ENCODE measurements at places on chromosomes 7 and 10.

- no peak for DNase-seq
Measured at GRCh38 chr10:95697429-95697828, 3.7 kb upstream of the TCTN3 start.

DNA sequence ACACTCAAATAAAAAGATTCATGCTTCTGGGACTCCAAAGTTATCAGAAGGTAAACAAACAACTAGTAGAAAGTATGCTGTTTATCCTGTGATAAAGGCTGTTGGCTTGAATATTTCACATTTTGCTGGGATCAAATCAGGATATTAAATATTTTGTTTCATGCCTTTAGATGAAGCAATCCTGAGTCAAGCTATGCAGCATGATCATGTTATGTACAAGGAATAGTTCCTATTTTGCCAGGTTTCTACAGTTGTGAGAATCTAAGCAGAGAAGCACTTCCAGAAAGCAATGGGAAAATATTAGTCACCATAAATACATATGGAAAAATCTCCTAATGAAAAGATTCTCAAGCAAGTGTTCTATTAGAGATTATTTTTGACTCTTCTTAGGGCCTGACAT lies 262.8 kb upstream of the PCDH15 start:
- no peak for DNase-seq

- no peak for DNase-seq
Measured at GRCh38 chr7:120740348-120740747, 117.6 kb downstream of the TSPAN12 start.

DNA sequence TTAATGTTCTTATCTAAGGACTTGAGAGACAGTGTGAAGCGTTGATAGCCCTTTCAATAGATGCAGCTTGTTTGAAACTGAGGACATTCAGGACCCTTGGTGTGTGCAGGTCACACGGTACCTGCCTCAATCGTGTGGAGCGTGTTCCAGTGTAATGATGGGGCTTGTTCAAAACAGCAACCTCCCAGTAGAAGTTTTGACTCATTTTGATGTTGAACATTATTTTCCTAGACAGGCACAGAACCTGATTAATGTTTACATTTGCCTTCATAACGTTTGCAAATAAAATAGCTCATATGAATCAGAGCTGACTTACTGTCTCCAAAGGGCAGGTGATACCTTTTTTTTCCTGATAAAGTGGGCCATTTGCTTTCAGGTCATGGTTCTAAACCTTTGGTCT lies 21.3 kb downstream of the RBM17 start:
- DNase-seq: no peak

- no peak for DNase-seq
Measured at GRCh38 chr10:61761825-61762217, 99.1 kb downstream of the CABCOCO1 start.

GRCh38 chr7:138349841-138350700 lies 110.0 kb upstream of the TRIM24 start:
- no peak for DNase-seq

GRCh38 chr10:117454502-117454901 lies 79.3 kb upstream of the PDZD8 start:
- DNase-seq: no peak

DNA sequence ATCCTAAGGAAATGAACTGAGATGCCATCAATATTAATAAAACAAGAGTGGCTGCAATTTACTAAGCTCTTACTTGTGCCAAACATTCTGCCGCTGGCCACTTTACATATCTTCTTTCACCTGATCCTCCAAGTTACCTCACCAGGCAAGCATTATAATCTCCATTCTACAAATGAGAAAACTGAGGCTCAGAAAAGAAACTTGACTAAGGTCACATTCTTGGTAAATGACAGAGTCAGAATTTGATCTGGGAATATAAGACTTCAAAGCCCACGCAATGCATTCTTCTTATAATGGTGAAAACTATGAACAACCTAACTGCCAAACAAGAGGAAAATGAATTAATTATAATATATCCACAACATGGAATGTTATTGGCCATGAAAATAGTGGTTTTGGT lies 46.1 kb upstream of the SMNDC1 start:
- no peak for DNase-seq

DNA sequence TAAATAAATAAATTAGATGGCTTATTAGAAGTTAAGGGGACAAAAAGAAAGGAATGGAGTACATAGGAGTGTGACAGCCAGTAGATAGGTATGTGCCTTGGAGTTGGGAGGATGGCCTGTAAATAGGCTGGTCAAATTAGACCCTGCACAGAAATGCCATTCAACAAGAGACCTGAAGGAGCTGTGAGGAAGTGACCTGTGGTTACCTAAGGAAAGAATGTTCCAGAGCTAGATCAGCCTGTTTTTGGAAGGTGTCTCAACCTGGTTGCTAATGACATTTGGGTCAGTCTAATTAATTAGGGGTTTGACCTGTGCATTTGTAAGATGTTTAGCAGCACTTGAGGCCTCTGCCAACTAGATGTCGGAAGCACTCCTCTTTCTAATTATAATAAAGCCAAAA lies 315.3 kb upstream of the PLXDC2 start:
- no peak for DNase-seq

GRCh38 chr10:31171402-31172083 lies 139.9 kb upstream of the ZNF438 start:
- DNase-seq: no peak

DNA sequence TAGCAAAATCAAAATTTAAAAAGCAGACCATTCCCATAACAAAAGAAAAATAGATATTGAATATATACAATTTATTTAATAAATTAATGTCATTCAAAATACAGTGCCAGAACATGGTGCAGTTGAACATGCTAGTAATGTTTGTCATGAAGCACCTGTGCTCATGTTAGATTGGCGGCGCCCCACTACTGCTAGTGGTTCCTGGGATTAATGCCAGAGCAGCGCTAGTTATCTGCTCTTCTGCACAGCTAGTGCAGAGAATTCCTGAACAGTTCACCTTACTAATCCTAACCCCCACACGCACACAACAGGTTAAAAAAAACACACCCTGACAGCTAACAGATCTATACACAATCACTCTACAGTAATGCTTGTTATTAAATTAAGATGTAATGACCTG lies 23.4 kb downstream of the KBTBD2 start:
- DNase-seq: no peak

DNA sequence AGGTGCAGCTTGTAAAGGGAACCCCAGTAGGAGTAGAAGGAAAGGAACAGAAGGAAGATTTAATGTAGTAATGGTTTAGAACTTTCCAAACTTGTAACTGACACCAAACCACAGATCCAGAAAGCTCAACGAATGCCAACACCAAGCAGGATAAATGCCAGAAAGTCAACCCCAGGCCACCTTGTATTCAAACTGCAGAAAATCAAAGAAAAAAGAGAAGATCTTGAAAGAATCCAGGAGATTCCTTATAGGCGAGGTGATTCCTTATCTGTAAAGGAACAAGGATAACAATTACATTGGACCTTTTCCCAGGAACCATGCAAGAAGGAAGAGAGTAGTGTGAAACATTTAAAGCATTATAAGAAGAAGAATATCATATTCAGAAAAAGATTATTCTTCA lies 93.6 kb downstream of the NKX6-2 start:
- no peak for DNase-seq

GRCh38 chr7:92969061-92969460 lies 132.7 kb upstream of the CDK6 start:
- no peak for DNase-seq

- no peak for DNase-seq
Measured at GRCh38 chr10:63766745-63767137, 245.5 kb downstream of the REEP3 start.

DNA sequence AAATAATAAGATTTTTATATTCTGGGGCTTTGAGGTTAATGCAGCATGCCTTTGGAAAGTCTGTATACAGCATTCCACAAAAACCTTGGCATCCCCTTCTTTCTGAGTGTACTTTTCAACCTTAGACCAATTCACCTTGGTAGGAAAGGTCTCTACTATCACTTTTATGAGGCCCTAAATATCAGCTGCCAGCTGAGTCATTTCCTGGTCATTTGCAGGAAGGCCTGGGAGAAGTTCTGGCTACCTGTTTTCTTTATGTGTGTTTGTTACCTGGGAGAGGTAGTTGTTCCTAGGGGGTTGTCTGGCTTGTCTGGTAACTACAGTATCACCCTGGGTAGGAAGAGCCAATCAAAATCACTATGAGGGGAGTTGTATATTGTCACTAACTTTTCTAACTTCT lies 4.1 kb downstream of the SPAM1 start:
- no peak for DNase-seq

DNA sequence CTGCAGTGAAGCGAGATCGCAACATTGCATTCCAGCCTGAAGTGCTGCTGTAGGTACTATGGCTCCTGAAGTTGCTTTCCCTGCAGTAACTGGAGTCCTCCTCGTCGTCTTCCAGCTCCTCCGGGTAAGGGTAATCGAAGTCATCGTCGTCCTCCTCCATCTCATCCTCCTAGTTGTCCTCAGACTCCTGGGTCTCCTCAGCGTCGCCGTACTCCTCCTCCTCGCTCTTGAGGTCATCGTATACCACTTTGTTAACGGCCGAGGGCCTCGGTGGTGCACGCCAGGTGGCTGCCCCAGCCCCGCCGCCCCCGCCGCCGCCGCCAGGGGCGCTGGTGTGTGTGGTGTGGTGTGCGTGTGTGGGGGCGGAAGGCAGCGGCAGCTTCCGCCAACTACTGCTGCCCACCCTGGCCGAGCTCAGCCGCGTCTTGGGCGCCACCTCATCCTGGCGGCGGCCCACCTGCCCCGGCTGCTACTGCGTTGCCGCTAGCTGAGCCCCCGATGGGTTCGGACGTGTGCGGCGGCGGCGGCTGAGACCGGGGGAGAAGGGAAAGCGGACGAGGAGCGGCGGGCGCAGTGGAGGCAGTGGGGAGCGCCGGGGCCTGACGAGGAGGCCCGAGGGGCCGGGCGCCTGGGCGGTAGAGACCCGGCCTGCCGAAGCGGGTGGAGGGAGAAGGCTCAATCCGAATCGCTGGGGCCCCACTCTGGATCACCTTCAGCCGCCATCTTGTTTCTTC lies 11.8 kb upstream of the ACBD5 start:
- DNase-seq: no peak

- DNase-seq: no peak
Measured at GRCh38 chr10:132624847-132625471, 87.4 kb downstream of the INPP5A start.

GRCh38 chr7:53485354-53485753 lies 449.9 kb downstream of the POM121L12 start:
- DNase-seq: no peak

DNA sequence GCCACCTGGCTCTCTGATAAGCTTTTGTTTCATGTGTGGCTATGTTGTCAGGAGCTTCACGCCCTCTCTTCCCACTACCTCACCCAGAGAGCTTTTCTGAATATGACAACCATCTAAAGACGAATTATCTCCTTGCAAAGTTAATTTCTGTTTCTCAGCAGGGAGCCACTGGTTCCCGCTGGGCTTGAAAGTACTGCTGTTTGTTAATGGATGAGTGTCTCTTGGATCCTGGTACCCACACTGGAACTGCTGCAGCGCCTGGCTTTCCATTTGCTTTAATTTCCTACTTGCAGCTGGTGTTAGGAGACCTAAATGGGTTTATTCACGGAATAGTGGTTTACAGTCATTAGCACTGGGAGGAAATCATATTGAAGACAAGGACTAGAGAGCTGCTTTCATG lies 267.9 kb upstream of the LRGUK start:
- DNase-seq: peak; percentile 100

DNA sequence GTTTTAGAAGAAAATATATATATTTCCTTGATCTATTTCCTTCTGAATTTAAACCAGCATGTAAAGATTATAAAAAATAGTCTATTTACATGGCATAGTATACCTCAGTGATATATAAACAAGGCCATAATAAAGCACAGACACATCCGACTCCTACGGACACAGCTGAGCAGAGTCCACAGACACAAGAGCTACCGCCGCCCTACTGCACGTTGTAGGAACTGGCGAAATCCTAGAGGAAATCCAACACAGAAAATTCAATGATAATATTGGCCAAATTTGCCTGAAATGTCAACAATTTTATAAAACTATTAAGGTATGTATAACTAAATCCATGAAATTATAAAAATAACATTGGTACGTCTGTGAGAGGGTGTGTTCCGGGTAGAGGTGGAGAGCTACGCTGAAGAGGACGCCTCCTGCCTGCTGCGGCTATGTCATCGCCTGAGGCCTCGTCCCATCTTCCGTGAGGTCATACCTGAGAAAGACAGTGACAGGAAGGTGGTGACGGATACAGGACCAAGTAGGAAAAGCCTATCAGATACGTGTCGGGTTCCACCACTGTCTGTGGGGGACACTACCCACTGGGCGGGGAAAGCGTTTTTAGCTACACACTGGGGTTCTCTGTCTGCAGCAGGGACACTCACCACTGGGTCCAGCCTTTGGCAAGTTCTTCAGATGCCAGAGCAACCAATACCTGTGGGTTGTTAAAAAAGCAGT lies 29.3 kb upstream of the NCAPG2 start:
- no peak for DNase-seq

DNA sequence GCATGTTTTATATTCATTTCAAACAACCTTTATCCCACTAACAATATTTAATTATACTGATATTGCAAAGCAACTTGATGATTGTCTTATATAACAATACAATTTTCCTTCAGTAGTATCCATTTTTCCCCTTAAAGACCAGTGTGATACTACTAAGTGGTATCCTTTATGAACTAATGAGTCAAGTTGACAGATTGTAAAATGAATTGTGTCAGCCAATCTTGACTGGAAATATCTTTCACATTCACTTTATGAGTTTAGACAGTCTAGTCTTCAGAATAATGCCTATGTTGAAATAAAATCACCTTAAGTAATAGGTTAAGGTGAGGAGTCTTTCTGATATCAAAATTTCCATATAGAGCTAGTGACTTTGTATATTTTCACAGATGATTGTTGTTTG lies 950.0 kb upstream of the CELF2 start:
- DNase-seq: no peak

DNA sequence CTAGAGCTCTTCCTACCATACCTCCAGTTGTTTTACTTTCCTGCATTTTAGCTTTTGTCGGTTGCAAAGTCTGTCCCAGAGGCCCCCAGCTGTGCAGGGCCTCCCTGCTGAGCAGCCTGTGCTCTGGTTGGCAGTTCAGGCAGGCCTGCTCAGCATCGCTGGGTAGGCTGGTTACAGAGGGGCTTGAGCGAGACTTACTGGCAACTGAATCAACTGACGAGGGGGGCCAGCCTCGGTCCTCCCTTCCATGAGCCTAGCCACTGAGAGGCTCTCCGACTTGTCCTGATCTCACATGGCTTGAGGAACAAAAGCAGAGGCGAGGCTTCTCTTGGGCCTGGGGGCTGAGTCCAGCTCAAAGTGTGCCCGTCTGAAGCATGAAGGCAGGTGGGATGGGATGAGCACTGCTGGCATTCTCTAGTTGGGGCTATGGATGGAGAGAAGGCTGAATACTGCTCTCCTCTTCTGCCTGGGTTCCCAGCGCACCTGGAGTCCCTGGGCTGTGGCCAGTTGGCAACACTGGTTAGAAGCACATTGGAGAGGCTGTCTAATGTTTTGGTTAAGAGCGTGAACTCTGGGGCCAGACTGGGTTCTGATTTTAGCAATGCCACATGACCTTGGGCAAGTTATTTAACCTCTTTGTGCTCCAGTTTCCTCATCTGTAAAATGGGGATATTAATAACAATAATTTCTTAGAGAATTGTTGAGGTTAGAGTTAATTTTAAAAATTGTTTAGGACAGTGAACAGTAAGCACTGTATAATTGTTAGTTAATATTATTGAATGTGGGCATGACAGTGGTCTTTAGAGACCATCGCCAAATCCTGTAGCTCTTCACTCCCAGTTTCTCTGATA lies 6.9 kb upstream of the SFRP5 start:
- DNase-seq: no peak

- no peak for DNase-seq
Measured at GRCh38 chr10:51955696-51956095, 256.3 kb upstream of the CSTF2T start.

- no peak for DNase-seq
Measured at GRCh38 chr10:87712913-87713616, 53.4 kb downstream of the PAPSS2 start.

All from NCI-H187 treated with DMSO at 0.1 percent for 48 hours (cell line).